ENCODE measurements at places on chromosomes 2 and 18. TPM values are rescaled to one million over a fixed set of nuclear protein-coding genes. Genes with fewer than 3 reads are reported as not detected.

MOGAT1 gene
- total RNA-seq = not detected

IAH1 gene
- total RNA-seq = 86.0 TPM

OTX1 gene
- not detected for total RNA-seq

CLEC4F gene
- total RNA-seq = not detected

GREB1 gene
- 5.9 TPM for total RNA-seq

THSD7B gene
- not detected for total RNA-seq

CD8B gene
- total RNA-seq = not detected

DLGAP1 gene
- 2.0 TPM for total RNA-seq

UNC80 gene
- 0.11 TPM for total RNA-seq

NT5C1B gene
- total RNA-seq = not detected

ZSWIM2 gene
- not detected for total RNA-seq

ALPP gene
- not detected for total RNA-seq

RAX gene
- not detected for total RNA-seq

THOC1 gene
- 12.0 TPM for total RNA-seq

DAPL1 gene
- not detected for total RNA-seq
